Urinary bladder (tissue), 4 donors: ENCODE measurements at places on chromosomes 7 and 10.

DNA sequence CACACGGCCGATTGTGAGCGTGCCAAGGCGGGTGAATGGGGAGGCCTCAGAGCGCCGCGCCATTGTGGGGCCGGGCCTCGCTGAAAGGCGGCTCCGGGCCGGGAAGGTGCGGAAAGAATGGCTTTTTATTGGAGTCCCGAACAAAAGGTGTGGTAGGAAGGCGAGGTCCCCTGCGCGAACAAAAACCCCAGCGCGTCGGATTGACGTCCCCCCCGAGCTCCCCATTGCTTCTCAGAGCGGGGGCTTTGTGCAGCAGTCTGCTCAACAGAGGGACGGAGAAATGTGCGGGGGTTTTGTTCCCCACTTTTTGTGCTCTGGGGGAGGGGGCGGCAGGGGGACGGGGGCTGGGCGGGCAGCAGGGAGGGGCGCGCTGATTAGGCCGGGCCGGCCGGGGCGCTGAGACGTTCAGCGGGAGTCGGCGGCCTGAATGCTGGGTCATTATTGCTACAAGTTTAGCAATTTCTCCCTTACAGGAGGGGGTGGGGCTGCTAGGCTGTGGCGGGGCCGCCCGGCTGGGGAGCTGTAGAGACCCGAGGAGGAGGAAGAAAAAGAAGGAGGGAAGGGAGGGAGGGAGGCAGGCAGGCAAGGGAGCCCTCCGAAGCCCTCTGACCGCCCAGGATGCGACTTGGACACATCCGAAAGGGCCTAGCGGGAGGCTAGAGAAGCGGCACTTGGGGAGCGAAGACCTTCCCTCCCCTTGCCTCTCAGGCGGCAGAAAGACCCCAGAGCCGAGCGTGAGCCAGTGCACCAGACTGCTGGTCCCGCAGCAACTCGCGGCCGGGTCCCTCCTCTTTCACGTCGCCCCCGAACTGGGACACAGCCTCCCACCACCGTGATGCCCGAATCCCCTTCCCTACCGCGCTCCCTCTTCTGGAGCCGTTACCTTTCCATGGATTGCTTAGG lies 4.6 kb downstream of the NKX2-3 start:
- DNase-seq = no peak

GRCh38 chr10:68239596-68240150 lies 7.8 kb upstream of the ATOH7 start:
- DNase-seq = no peak

- DNase-seq = no peak
These were observed 176.8 kb downstream of the PRKG1 start for GRCh38 chr10:51251110-51251509.

GRCh38 chr7:138258197-138258559 lies 181.9 kb downstream of the AKR1D1 start:
- no peak for DNase-seq

DNA sequence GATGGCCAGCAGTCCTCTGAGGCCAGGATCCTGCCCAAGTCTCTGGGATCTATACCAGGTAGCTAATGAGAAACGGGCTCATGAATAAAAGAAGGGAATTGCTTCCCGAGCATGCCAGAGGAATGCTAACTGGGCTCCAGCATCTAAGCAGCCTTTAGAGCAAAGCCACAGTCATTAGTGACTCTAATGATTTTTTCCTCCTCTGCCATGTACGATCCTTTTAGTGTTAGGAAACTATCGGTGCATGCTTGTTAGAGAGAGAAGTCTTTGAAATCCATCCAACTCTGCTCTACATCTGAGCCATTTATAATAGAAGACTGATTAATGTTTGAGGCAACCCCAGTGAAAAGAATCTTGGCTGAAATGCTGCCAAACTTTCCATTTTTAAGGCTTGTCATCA lies 124.9 kb upstream of the TCERG1L start:
- no peak for DNase-seq

DNA sequence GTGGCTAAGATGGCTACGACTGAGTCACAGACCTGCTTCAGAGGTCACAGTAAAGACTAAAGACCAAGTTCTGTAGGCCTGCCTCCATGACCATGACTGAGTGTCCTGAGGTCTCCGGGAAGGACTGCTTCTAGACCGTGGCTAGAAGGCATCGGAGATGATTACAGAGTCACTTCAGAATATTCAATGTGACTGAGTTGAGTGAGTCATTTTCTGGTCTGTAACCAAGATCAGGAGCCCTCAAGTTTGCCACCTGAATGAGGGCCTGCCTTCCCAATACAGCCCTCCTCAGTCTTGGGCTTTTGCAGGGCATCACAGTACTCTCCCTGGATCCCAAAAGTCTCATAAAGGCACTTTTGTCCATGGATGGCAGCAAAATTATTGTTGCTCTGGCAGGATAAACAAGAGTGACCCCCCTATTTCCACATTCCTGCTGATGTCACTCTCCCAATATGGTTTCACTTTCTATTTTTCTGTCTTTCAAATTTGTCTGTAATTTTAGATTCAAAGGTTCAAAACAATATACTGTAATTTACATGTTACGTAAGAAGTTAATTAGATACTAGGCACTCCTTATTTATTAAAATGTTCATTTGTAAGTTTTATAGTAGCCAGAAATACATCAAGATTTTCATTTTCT lies 47.7 kb upstream of the ZNF92 start:
- DNase-seq = no peak

GRCh38 chr7:146539836-146540235 lies 423.2 kb downstream of the CNTNAP2 start:
- no peak for DNase-seq

DNA sequence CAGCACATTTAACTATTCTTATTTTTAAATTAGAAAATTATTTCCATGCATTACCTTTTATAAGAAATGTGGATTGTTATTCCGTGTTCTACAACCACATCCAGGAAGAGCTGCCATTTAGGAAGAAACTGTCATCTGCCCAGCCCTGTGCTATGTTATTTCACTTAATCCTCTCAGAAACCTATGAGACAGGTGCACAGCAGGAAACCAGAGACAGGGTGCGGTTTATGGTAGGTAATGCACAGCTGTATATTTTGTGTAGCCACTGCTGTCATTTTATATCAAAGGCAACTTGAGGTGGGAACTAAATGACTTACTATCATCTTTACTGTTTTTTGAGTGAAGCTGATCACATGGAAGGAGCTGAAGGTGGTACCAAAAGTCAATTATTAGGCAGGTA lies 232.3 kb downstream of the MAGI2 start:
- DNase-seq = no peak

GRCh38 chr7:93231259-93231658 lies 907 bp upstream of the VPS50 start:
- DNase-seq = no peak

DNA sequence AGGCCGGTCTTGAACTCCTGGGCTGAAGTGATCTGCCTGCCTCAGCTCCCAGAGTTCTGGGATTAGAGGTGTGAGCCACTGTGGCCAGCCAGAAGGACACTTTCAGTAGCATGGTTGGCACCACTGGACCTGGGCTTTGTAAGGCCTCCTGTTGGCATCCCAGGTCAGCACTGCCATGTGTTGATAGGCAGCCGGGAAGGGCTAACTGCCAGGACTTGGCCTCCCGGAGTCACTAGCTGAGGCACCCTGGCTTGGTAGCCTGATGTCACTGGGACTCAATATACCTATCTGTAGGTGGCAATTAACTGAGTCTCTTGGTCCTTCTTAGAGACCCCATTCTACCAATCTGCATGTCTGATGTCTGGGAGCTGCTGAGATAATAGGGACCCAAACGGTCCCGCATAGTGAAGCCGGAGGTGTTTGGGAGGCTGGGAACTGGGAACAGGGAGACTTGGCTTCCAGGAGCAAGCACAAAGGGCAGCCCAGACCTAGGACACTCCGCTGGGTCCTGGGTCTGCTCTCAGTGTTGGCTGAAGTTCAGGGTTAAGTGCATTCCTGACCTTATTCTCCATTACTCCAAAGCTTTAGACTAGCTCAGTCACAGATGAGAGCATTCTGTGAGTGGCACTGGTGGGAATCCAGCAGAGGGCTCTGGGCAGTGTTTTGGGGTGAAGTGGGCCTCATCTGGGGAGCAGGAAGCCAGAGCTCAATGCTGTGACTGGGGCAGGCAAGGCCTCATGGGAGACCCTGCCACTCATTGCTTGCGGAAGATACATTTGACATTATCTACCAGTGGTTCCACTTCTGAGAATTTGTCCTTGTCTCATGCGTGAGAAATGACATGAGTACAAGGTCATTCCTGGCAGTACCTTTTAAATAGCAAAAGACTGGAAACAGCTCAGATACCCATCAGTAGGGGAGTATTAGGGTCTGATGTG lies 2.7 kb downstream of the LHPP start:
- no peak for DNase-seq

DNA sequence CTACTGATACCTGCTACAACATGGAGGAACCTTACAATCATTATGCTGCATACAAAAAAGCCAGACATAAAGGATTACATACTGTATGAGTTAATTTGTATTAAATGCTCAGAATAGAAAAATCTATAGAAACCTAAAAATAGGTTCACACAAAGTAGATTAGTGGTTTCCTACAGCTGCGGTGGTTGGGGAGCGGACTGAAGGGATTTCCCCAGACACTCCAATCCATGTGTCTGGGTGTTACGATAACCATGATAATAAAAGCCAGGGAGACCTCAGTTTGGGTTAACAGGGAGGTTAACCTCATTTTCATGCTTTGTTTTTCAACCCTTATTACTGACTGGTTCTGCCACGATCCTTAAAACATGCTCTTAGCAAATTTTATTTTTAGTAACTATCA lies 355.9 kb downstream of the KCNMA1 start:
- no peak for DNase-seq

GRCh38 chr7:137789215-137789882 lies 57.4 kb downstream of the DGKI start:
- no peak for DNase-seq

DNA sequence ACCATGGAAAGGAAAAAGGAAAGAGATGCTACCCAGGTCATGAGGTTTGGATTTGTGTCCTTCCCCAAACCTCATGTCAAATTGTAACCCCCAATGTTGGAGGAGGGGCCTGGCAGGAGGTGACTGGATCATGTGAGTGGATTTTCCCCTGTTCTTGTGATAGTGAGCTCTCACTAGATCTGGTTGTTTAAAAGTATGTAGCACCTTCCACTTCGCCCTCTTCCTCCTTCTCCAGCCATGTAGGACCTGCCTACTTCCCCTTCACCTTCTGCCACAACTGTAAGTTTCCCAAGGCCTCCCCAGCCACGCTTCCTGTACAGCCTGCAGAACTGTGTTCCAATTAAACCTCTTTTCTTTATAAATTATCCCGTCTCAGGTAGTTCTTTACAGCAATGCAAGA lies 113.9 kb downstream of the FAM107B start:
- no peak for DNase-seq

DNA sequence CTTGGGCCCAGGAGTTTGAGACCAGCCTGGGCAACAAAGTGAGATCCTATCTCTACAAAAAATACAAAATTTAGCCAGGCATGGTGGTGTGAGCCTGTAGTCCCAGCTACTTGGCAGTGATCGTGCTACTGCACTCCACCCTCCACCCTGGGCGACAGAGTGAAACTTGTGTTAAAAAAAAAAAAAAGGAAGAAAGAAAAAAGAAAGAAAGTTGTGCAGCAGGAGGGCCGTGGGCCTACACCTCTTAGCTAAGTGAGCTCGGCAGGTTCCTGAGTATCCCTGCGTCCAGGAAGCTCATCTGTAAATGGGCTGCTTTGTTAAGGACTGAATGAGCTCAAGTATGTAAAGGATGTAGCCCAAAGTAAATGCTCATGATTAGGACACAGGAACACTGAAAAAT lies 155.0 kb downstream of the RNF216 start:
- no peak for DNase-seq
